ENCODE measurements at places on chromosomes 6 and 20.

GRCh38 chr6:170438402-170438753 is 114.7 kb downstream of the PSMB1 start:
- DNase-seq, result peak; percentile 45

- no peak for DNase-seq
These were observed 740 bp downstream of the NELFCD start for GRCh38 chr20:58981628-58982364.

- DNase-seq, result no peak
These were observed 219.5 kb downstream of the SLC24A3 start for GRCh38 chr20:19431906-19432305.

GRCh38 chr6:92893741-92894140 is 525.6 kb downstream of the EPHA7 start:
- DNase-seq, result no peak

- peak; percentile 85 for DNase-seq
These were observed 140.8 kb downstream of the VEGFA start for GRCh38 chr6:43910638-43911353.

- DNase-seq, result no peak
These were observed 57.7 kb downstream of the OGFRL1 start for GRCh38 chr6:71346334-71346694.

DNA sequence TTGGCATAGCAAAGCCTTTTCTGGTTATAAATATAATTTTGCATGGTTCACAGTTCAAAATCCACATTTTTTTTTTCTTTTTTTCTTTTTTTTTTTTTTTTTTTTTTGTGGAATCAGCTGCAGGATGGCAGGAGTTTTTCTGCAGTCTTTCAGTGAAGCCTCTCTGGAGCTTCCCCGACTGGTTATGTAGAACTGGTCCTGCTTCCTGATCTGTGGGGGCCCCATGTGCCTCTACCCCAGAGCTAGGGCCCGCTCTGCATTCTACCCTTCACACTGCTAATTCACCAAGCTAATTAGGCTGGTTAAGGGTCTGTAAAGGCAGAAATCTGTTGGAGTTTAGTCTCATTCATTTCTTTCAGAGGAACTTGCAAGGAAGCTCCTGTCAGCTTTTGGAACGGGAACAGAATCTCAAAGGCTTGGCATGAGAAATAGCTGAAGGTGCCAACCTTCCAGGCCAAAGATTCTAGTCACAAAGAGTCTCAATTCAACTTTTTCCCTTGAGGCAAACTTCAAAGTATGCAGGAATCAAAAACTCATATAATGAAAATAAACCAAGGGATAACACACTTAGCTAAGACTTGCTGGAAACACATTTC is 45.5 kb downstream of the HMGN3 start:
- no peak for DNase-seq

All from NCI-H460 (cell line).